ENCODE measurements at places on chromosomes 4 and X. TPM values are rescaled to one million over a fixed set of nuclear protein-coding genes. Genes with fewer than 3 reads are reported as not detected.

- peak; percentile 61 for DNase-seq
Measured at GRCh38 chrX:1468250-1468772, 15.6 kb upstream of the ASMTL start.

GRCh38 chr4:176970853-176971252 lies 178.1 kb upstream of the VEGFC start:
- no peak for DNase-seq

GRCh38 chr4:168515222-168516011 lies 18.6 kb downstream of the PALLD start:
- no peak for DNase-seq

GRCh38 chr4:80172203-80172602 lies 25.1 kb upstream of the PRDM8 start:
- peak; percentile 17 for DNase-seq

DNA sequence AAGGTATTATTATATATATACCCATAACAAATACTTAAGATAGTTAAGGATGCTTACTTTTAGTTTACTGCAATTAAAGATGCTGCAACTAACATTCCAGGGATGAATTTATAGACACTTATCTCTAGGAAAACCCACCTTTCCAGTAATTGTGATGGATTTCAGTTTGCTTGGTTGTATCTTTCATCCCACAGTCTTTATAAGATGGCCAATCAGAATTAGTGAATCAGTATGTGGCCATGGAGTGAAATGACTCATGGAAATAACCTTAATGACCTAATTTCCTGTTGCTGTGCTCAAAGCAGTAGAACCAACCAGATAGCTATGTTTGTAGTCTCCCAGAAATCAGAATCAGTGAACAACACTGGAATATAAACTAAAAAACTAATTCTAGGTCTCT lies 26.4 kb downstream of the MOSPD2 start:
- no peak for DNase-seq

DNA sequence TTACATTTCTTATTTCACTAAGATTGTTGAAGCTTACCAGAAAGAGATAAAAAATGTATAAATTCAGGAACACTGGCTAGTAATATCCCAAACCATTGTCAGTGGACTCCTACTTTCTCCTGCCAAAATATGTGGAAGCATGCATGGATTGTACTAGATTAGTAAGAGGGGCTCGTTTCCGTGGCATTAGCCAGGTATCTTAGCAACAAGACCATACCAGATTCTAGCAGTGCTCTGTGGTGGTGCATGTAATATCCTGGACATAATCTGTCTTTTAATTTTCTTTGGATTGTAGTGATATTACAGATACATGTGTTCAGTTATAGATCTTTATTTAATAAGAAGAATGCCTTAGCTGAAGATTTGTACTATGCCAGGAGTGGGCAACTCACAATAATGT lies 371.9 kb upstream of the PITX2 start:
- DNase-seq = no peak

- no peak for DNase-seq
Measured at GRCh38 chr4:85703096-85703495, 228.1 kb downstream of the ARHGAP24 start.

GRCh38 chr4:83866834-83867621 lies 331.1 kb downstream of the GPAT3 start:
- peak; percentile 39 for DNase-seq

- no peak for DNase-seq
Measured at GRCh38 chrX:130079824-130080406, 30.4 kb downstream of the ELF4 start.

DNA sequence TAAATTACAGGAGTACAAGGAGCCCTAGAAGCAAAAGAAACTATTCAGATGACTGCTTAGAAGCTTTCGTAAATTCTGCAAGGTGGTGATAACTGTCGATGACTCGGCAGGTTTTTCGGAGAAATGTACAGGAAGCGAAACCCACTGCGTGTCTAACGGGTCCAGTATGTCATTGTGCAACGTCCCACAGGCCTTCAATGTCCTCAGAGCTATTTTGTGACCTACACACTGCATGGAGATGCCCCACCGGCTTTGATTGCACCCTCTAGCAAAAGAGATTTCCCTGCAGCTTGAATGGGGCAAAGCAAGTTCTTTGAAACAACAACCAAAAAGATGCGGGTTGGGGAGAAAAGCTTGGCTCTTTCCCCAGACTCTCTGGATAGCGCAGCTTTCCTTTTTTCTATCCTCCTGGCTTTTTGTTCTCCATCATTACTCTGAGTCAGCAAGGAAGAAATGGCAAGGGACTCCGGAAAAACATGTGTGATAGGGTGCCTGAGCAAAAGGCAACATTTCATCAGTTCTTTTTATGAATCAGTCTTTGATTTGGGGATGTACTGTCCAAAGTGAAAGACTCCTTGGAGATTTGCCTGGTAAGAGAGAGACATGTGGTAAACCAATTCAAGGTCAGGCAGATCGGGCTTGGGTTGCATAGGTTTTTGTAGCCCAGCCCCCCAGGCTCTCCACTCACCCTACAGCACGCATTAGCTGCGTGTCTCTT lies 112.0 kb upstream of the TBL1X start:
- no peak for DNase-seq

DNA sequence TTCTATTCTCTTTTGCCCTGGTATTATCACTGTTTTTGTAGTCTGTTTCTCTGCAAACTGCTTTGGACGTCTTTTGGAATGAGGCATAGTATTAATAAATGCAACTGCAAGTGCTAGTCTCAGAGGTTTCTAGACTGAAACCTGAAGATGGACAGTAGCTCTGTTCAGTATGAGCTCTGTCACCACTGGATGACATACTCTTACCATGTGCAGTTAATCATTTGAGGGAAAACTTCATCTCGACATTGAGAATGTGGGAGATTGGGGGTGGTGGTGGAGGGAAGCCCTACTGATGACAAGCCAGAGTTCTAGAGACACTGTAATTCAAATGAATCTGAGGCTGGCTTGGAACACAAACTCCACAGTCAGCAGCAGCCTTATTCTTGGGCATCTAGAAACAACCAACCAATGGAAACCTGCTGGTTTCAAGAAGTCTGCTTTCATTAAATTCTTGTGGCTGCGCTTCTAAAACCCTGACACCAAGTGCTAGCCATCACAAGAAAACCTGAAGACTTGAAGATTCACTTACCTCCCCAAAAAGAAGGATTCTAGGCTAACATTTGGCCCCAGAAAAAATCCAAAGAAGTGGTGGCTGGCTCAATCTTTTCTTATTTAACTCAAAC lies 161.7 kb downstream of the RASL11B start:
- DNase-seq = no peak

GRCh38 chr4:174422893-174423256 lies 99.4 kb downstream of the HPGD start:
- no peak for DNase-seq

- no peak for DNase-seq
Measured at GRCh38 chr4:94511591-94511990, 59.8 kb downstream of the PDLIM5 start.

DNA sequence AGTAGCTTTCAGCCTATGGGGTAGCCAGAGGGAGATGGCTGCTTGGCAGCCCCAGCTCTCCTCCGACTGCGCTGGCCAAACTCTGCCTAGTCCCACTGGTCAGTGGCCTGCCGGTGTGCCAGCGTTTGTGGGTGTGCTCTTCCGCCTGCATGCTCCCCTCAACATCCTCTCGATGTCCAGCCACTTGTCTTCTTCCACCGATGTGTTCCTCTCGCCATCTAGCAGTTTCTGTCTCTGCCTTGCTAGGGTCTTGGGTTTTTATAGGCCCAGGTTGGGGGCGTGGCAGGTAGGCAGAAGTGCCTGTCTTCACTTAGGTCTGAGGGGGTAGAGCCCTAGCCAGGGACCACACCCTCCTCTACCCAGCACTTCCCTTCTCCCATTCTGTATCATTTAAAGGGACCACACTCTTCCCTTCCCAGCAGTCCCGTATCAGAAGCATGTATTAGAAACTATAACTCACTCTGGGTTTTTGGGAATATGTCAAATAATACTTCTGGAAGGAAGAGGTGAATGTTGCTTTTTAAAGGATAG lies 124.4 kb downstream of the KDM6A start:
- DNase-seq = no peak

GRCh38 chr4:37632836-37633235 lies 53.3 kb downstream of the RELL1 start:
- no peak for DNase-seq

DNA sequence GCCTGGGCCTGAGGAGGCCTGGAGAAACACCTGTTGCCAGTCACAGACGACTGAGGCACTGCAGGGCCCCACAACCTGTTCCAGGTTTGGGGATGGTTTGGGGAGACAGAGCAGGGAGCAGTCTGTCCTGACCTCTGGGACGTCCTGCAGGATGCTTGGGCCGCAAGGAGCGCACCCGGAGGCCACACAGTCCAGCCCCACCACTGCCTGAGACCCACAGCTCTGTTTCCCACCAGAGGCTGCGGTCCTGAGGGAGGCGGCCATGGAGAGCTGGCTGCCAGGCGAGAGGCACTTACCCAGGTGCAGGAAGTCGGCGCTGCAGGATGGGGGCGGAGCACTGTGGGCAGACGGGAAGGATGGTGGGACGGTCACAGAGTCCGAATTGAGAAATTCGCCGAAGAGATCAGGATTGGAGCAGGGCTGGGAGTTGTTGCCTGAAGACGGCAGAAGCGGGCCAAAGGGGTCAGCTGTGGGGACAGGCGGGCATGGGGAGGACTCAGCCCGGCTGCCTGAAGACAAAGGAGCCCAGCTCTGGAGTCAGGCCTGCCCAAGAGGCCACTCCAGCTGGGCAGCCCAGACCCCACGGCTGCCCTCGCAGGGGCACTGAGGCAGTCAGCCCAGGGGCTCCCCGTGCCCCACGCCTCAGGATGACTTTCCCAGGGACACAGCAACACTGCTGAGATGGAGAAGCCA lies 40.3 kb upstream of the CPLX1 start:
- no peak for DNase-seq

DNA sequence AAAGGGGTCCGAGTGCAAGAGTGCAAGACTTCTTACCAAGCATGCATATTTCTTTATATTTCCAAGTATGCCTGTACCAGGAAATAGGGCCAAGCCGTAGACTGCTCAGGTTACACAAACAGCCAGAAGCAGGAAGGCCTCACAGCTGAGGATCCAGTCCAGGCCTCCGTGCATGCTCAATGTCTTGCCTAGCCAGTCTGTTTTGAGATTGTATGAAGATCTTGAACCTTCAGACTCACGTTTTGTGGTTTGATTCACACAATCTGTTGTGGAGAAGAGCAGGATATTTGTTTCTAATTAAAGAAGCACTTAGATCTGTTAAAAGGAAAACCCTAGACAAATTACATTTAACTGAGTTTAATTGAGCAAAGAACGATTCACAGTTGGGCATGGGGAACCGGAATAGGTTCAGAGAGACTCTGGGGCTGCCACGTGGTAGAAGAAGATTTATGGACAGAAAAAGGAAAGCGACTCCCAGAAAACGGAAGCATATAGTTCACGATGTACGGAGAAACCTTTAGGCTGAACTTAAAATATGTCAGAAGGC lies 1.2 kb downstream of the MGST2 start:
- DNase-seq = no peak

GRCh38 chr4:88291003-88291402 lies 6.6 kb upstream of the PPM1K start:
- peak; percentile 20 for DNase-seq

GRCh38 chr4:77036206-77036605 lies 39.6 kb downstream of the CCNI start:
- peak; percentile 35 for DNase-seq

- no peak for DNase-seq
Measured at GRCh38 chrX:95435198-95435597, 1249.4 kb upstream of the DIAPH2 start.

GRCh38 chrX:78712336-78712735 lies 35.2 kb upstream of the LPAR4 start:
- DNase-seq = no peak

DNA sequence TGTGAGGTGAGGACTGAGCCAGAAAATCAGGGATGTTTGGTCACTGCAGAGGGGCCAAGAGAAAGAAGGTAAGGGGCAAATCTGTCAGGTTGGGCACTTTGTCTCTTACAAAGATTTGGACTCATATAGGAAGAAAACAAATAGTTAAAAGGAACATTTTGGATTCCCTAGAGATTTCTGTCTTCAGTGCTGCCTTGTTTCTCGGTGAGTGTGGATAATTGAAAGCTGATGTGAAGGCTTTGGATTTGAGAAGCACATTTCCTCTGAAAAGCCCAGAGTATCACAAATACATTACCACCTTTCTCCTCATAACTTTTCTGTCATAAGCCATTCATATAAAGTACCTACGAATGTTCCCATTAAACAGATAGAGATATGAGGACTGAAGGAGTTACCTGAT lies 107.5 kb downstream of the ATG4A start:
- no peak for DNase-seq

DNA sequence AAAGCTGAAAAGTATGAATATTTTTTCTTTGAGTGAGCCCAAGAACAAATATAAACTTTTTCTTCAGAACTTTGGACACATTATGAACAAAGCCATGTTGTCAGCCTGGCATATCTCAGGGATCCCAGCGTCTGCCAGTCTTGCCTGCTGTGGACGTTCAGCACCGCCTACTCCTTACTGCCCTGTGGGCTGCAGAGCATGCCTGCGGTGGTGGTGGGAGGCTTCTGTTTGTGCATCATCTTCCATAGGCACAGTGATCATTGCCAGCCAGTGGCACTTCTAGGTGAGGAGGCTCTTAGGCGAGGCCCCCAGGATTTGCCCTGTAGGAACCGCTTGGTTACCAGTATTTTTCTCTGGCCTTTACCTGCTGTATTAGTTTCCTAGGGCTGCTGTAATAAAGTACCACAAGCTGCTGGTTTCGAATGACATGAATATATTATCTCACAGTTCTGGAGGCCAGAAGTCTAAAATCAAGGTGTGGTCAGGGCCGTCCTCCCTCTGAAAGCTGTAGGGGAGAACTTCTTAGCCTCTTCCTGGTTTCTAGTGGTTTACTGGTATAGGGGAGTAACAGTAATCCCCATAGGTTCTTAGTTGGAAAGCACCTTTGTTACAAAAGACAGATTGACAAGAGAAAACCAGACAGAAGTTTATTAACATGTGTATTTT lies 15.4 kb downstream of the ANXA3 start:
- no peak for DNase-seq

Gene SGMS2
- polyA plus RNA-seq = 4.1 TPM

Gene RIPPLY1
- not detected for polyA plus RNA-seq

Gene SRPK3
- polyA plus RNA-seq = 0.10 TPM

Gene CXCL1
- 42.3 TPM for polyA plus RNA-seq

Gene TMSB15B
- 20.0 TPM for polyA plus RNA-seq

Gene HSFX2
- 0.54 TPM for polyA plus RNA-seq

Gene DGKK
- polyA plus RNA-seq = not detected

Gene SOX3
- polyA plus RNA-seq = not detected

Gene LNX1
- 0.03 TPM for polyA plus RNA-seq

Gene GAGE2A
- not detected for polyA plus RNA-seq

Gene PWWP3B
- polyA plus RNA-seq = 0.04 TPM

Gene NAA11
- not detected for polyA plus RNA-seq

Gene FGD1
- polyA plus RNA-seq = 9.0 TPM

All from foreskin keratinocyte (primary cell).